ENCODE measurements at places on chromosomes 4 and X. TPM values are rescaled to one million over a fixed set of nuclear protein-coding genes. Genes with fewer than 3 reads are reported as not detected.

Gene KLF8
- total RNA-seq = 1.4 TPM

Gene MAML3
- 4.3 TPM for total RNA-seq

- H3K4me3 ChIP-seq = no peak overlapping the region
- no peaks in the 10 kb centered on the region for H3K36me3 ChIP-seq
- no peaks in the 10 kb centered on the region for H3K4me1 ChIP-seq
- DNase-seq = no peak
- H3K27me3 ChIP-seq = no peaks in the 10 kb centered on the region
Observed at GRCh38 chrX:5086388-5086787, 1142.3 kb downstream of the NLGN4X start.

DNA sequence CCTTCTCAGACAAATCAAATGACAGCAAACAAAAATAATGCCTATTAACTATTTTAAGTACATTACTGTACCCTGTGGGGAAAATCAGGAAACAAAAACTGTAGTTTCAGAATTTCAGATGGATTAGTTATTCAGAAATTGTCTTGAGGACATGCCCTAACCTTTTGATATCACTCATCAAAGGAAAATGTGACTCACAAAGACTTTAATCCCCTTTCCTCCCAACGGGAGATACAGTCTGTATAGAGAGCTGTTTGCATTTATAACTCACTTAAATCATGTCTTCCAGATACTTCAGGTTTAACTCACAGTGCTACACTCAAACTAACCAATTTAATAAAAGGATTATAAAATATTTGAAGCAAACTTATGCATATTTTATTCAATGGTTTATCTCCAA lies 304.0 kb downstream of the MAPK10 start:
- no peaks in the 10 kb centered on the region for H3K4me1 ChIP-seq
- H3K36me3 ChIP-seq = no peaks in the 10 kb centered on the region
- DNase-seq = no peak
- no peak overlapping the region for H3K4me3 ChIP-seq
- no peaks in the 10 kb centered on the region for H3K27me3 ChIP-seq
- H3K27ac ChIP-seq = no peak overlapping the region

DNA sequence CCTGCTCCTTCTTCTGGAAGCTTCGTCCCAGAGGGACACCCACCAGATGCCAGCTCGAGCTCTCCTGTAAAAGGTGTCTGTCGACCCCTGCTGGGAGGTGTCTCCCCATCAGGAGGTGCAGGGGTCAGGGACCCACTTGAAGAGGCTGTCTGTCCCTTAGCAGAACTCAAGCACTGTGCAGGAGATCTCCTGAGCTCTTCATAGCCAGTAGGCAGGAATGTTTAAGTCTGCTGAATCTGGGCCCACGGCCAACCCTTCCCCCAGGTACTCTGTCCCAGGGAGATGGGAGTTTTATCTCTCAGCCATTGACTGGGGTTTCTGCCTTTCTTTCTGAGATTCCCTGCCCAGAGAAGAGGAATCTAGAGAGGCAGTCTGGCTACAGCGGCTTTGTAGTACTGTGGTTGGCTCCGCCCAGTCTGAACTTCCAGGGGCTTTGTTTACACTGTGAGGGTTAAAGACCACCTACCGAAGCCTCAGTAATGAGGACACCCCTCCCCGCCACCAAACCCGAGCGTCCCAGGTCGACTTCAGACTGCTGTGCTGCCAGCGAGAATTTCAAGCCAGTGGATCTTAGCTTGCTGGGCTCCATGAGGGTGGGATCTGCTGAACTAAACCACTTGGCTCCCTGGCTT lies 1383.0 kb upstream of the TENM3 start:
- no peaks in the 10 kb centered on the region for H3K27me3 ChIP-seq
- no peak overlapping the region for H3K4me3 ChIP-seq

GRCh38 chr4:14965071-14965470 lies 37.2 kb upstream of the CPEB2 start:
- no peaks in the 10 kb centered on the region for H3K36me3 ChIP-seq
- H3K27me3 ChIP-seq = no peaks in the 10 kb centered on the region
- no peak for DNase-seq
- H3K27ac ChIP-seq = no peak overlapping the region

GRCh38 chr4:126719852-126720251 lies 912.9 kb upstream of the INTU start:
- no peaks in the 10 kb centered on the region for H3K27me3 ChIP-seq
- no peak overlapping the region for H3K27ac ChIP-seq
- H3K4me3 ChIP-seq = no peak overlapping the region
- no peaks in the 10 kb centered on the region for H3K4me1 ChIP-seq
- H3K36me3 ChIP-seq = no peaks in the 10 kb centered on the region

DNA sequence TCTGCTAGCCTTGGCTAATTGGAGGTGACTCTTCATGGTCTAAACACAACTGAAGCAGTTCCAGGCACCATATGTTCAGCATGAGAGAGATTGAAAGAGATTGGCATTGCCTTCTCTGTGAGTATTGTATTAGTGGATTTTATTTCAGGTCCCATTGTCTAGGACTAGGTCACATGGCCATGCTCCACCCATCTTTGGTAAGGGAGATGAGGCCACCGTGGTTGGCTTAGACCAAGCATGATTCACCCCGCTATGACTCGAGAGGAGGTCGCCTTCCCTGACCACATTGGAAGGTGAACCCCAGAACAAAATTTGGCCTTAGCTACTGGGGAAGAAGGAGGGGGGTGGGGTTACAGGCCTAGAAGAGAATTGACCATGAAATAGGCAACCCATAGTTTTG lies 109.9 kb upstream of the BCOR start:
- H3K27ac ChIP-seq = no peak overlapping the region
- DNase-seq = no peak
- H3K4me1 ChIP-seq = no peaks in the 10 kb centered on the region
- no peaks in the 10 kb centered on the region for H3K27me3 ChIP-seq
- no peak overlapping the region for H3K4me3 ChIP-seq

- no peaks in the 10 kb centered on the region for H3K36me3 ChIP-seq
- no peak overlapping the region for H3K4me3 ChIP-seq
- H3K27me3 ChIP-seq = no peaks in the 10 kb centered on the region
- H3K4me1 ChIP-seq = no peaks in the 10 kb centered on the region
Observed at GRCh38 chr4:162341533-162341932, 177.7 kb upstream of the FSTL5 start.

- H3K4me3 ChIP-seq = no peak overlapping the region
- no peak for DNase-seq
Observed at GRCh38 chr4:99979872-99980271, 29.8 kb upstream of the H2AZ1 start.

- H3K36me3 ChIP-seq = no peaks in the 10 kb centered on the region
- H3K27me3 ChIP-seq = no peaks in the 10 kb centered on the region
- no peak overlapping the region for H3K4me3 ChIP-seq
- no peaks in the 10 kb centered on the region for H3K4me1 ChIP-seq
- H3K27ac ChIP-seq = no peak overlapping the region
Observed at GRCh38 chr4:84875636-84876371, 90.7 kb downstream of the WDFY3 start.

- H3K27me3 ChIP-seq = no peaks in the 10 kb centered on the region
- H3K27ac ChIP-seq = no peak overlapping the region
- no peaks in the 10 kb centered on the region for H3K4me1 ChIP-seq
Observed at GRCh38 chrX:79110731-79111130, 33.8 kb upstream of the GPR174 start.

DNA sequence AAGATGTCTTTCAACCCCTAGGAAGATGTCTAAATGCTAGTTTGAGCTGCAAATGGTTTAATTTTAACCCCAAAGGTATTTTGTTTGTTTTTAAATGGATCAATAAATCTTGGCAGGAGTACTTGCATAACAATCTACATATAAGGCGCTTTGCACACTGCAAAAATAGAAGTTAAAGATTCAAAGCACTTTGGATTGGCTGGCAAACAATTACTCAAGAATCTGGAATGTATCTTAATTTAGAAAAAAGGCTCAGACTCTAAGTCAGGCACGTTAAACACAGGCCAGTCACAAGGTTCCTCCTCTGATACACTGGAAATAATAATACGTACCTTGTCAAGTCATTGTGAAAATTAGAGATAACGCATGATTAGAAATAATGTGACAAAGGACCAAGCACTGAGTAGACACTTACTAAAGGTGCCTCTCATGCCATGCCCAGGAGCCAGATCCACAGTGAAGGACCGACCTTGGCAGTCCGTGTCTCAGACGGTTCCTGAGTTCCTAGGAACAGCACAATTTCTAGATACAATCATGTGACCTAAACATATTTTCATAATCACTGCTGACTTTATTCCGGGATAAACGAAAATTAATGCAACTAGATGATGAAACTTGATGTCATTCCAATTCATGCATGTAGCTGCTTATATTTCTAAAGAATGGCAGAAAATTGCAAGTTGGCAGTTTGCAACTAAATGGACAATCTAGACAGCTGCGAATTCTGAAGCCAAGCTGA lies 49.6 kb downstream of the PROM1 start:
- H3K27me3 ChIP-seq = no peaks in the 10 kb centered on the region
- no peaks in the 10 kb centered on the region for H3K36me3 ChIP-seq
- H3K4me1 ChIP-seq = peaks cover 3% of the 10 kb centered on the region
- no peak overlapping the region for H3K27ac ChIP-seq
- no peak overlapping the region for H3K4me3 ChIP-seq
- no peak for DNase-seq

Measured in liver (tissue), 10 donors.